Natural killer cell treated with Interleukin-12 subunit alpha and Interleukin-12 subunit beta and Interleukin-15 and Interleukin-18, amount 100 ng/mL, for 72 hours (primary cell): ENCODE measurements at places on chromosomes 11 and 22. TPM values are rescaled to one million over a fixed set of nuclear protein-coding genes. Genes with fewer than 3 reads are reported as not detected.

DNA sequence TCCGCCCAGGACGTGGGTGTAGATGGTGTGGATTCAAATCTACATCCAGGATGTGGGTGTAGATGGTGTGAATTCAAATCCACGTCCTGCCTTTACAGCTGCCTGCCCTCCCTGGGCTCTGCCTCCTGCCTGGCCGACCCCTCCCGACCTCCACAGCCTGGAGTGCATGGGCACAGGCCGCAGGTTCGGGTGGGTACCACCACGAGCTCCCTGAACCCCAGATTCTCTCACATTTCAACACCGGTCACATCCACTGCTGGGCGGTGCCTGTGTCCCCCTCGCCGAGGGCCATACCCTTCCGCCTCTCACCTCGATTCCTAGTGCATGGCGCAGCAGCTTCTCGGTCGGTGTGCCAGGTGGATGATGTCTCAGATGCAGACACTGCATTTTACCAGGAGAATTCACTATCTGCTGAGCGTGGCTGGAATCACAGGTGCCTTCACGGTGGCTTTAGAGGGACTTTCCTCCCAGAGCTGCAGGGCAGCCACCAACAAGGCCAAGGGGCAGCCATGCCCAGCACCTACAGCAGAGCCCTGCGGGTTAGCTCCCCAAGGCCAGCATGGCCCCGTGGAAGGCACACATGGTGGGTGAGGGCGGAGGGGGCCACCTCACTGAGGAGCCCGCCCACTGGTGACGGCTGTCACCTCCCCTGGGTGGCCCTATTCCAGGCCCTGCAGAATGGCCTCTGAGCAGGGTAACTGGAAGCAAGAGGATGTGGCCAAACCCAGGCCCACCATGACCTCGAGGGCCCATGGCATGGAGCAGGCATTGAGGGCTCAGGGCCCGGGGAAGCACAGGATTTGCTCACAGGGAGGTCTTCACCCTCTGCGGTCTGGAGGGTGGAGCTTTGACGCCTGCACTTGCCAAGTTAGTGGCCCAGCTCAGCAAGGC is 638.5 kb downstream of the TBC1D22A start:
- no peak overlapping the region for H3K4me3 ChIP-seq
- no peaks in the 10 kb centered on the region for H3K4me1 ChIP-seq
- DNase-seq = no peak
- no peak overlapping the region for H3K27ac ChIP-seq
- H3K27me3 ChIP-seq = peaks cover 2% of the 10 kb centered on the region

GRCh38 chr11:132962041-132962440 is 570.3 kb downstream of the OPCML start:
- H3K4me3 ChIP-seq = no peak overlapping the region
- DNase-seq = no peak
- no peaks in the 10 kb centered on the region for H3K36me3 ChIP-seq
- no peak overlapping the region for H3K27ac ChIP-seq

SMC1B gene
- total RNA-seq = 0.14 TPM

KMT5B gene
- 34.4 TPM for total RNA-seq

CCDC116 gene
- total RNA-seq = 2.5 TPM

CACNA1I gene
- not detected for total RNA-seq

DNA sequence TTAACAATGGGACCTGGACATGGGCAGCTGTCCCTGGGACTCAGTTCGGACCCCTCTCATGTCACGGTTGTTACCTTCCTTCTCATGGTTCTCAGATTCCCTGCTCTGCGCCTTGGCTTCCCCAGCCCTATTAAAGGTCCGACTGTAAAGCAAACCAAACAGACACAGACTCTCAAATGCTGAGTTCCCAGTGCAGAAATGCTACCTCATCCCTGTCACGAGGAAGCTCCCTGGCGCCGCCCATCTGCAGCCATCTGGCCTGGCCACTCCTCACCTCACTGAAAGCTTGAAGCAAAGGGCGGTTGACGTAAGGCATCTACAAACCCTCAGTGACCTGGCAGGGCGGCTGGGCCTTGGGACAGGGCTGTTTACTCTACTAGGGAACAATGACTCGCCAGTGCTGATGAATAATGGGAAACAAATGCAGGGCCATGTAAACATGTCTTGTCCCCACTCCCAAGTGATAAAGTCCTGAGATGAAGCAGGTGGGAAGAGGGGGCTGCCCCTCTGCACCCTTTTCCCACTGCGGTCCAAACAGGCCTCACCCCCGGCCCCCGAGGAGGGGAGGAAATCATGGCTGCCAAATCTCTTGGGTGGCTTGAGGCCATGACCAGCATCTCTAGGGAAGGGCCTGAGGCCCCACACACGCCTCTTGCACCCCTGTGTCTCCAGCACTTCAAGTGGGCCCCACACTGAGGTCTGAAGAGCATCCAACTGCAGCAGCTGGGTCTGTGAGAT is 49.3 kb downstream of the SCUBE1 start:
- H3K27me3 ChIP-seq = no peaks in the 10 kb centered on the region
- no peaks in the 10 kb centered on the region for H3K36me3 ChIP-seq

- peaks cover 48% of the 10 kb centered on the region for H3K27me3 ChIP-seq
- no peaks in the 10 kb centered on the region for H3K36me3 ChIP-seq
- H3K4me1 ChIP-seq = peaks cover 18% of the 10 kb centered on the region
- no peak overlapping the region for H3K4me3 ChIP-seq
- no peak overlapping the region for H3K27ac ChIP-seq
Observed at GRCh38 chr11:12097219-12097618, 13.2 kb upstream of the MICAL2 start.

DNA sequence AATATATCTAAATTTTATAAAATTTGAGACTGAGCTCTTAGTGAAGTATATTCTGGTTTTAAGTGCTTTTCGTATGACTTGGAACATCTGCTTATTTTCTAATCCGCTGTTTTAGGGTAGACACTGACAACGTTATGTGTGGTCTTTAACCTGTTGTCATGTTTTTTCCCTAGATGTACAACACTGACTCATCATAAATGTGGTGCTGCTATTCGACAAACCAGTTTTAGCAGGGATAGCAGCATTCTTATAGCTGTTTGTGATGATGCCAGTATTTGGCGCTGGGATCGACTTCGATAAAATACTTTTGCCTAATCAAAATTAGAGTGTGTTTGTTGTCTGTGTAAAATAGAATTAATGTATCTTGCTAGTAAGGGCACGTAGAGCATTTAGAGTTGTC is 23.8 kb upstream of the HIKESHI start:
- no peak for DNase-seq
- H3K4me1 ChIP-seq = peaks cover 52% of the 10 kb centered on the region
- peaks cover 59% of the 10 kb centered on the region for H3K36me3 ChIP-seq

KDM4D gene
- 0.38 TPM for total RNA-seq

DNA sequence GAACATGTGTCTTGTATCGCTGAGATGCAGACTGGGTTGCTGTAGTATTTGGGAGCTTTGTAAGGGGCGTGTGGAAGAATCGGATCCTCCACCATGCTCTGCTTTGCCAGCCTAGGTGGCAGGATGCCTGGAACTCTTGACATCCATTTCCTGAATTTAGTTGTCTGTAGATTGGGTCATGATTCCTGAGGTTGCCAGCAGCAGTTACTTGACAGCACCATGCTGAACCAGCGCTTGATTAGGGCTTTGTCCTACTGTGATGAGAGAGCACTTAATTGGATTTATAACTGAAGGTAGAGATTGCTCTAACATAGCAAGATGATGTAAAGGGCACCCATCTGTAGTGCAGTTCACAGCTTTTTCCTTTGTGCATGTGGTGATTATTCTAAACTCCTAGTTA is 75.6 kb upstream of the HORMAD2 start:
- peaks cover 4% of the 10 kb centered on the region for H3K36me3 ChIP-seq
- H3K4me3 ChIP-seq = no peak overlapping the region
- H3K27me3 ChIP-seq = no peaks in the 10 kb centered on the region
- no peak for DNase-seq

- no peaks in the 10 kb centered on the region for H3K36me3 ChIP-seq
- no peak for DNase-seq
- H3K27me3 ChIP-seq = no peaks in the 10 kb centered on the region
Observed at GRCh38 chr11:127607487-127608085, 607.0 kb upstream of the KIRREL3 start.
